ENCODE measurements at places on chromosomes 3 and 15. TPM values are rescaled to one million over a fixed set of nuclear protein-coding genes. Genes with fewer than 3 reads are reported as not detected.

GRCh38 chr15:42157981-42158765 is 1.7 kb upstream of the PLA2G4F start:
- peak; percentile 15 for DNase-seq

DNA sequence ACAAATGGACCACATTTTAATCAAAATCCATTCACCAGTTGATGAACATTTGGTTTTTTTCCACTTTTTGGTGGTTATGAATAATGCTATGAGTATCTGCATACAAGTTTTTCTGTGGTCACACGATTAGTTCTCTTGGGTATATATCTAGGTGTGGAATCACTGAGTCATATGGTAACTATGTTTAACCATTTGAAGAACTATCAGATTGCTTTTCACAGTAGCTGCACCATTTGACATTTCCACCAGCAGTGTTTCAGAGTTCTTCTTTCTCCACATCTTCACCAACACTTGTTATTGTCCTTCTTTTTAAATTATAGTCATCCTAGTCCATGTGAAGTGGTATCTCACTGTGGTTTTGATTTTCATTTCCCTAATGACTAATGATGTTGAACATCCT is 33.3 kb upstream of the ATG7 start:
- no peak for DNase-seq

DNA sequence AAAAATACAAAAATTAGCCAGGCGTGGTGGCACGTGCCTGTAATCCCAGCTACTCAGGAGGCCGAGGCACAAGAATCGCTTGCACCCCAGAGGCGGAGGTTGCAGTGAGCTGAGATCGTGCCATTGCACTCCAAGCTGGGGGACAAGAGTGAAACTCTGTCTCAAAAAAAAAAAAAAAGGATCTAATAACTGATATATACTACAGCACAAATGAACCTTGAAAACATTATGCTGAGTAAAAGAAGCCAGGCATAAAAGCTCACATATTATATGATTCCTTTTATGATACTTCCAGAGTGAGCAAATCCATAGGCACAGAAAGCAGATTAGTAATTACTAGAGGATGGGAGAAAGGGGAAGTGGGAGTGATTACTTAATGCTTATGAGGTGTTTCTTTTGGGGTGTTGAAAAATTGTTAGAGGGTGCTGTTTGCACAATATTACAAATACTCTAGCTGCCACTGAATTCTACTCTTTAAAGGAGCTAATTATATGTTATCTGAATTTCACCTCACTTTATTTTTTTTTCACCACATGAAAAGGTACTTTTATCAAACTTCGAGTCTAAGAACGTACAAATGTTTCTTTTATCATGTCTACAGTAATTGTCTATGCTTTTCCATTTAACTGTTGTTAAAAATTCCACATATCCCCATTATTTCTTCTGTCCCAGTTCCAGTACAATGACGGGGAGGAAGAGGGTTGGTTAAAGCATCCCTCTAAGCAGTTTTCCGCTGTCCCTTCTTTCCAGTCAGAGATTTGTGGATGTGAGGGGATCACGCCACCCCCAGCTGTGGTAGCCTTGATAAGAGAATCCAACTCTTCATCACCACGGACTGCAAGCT is 77.7 kb upstream of the FAM174B start:
- DNase-seq: no peak

- no peak for DNase-seq
Observed at GRCh38 chr3:23480329-23480714, 277.2 kb downstream of the UBE2E2 start.

- DNase-seq: peak; percentile 27
Observed at GRCh38 chr15:78360958-78361718, 21.0 kb downstream of the CRABP1 start.

- DNase-seq: no peak
Observed at GRCh38 chr3:58016710-58017109, 8.5 kb downstream of the FLNB start.

GRCh38 chr3:976006-976405 is 116.8 kb upstream of the CNTN6 start:
- no peak for DNase-seq

DNA sequence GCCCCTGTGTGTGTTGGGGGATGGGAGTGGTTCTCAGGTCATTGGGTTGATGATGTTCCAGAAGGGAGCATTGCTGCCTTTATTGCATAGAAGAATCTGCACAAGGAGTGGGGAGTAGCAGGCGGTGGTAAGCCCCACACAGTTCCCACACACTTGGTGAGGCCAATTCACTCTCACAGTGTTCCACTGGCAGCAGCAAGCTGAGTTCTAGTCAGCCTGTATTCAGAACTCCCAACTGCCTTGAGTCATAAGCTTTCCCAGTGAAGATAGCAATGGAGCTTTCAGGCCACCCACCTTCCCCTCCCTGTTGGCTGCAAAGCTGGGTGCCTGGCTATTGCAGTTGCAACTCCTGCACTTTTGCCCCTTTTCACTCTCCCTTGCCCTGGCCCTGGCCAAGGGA is 181.1 kb upstream of the RBMS3 start:
- DNase-seq: no peak

DNA sequence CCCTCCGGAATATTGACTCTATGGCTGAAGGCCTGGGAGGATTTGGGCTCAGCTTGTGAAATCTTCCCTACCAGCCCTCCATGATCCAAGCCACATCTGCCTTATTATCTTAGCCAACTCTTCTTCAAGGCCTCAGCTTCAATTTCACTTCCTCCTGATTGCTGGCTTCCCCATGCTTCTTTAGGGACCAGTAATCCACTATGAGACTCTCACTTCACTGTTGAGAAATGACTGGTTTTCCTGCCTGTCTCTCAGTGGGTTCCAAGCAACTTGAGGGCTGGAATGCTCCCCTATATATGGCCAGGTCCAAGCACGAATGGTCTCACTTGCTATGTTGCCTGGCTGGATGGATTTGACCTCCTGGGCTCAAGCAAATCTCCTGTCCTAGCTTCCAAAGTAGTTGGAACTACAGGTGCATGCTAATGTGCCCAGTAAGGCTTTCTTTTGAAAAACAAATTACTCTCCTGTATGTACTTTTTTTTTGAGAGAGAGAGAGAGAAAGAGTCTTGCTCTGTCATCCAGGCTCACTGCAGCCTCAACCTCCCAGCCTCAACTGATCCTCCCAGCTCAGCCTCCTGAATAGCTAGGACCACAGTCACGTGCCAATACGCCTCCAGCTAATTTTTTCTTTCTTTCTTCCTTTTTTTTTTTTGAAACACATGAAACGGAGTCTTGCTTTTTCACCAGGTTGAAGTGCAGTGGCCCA is 7.9 kb upstream of the PIK3CB start:
- no peak for DNase-seq

DNA sequence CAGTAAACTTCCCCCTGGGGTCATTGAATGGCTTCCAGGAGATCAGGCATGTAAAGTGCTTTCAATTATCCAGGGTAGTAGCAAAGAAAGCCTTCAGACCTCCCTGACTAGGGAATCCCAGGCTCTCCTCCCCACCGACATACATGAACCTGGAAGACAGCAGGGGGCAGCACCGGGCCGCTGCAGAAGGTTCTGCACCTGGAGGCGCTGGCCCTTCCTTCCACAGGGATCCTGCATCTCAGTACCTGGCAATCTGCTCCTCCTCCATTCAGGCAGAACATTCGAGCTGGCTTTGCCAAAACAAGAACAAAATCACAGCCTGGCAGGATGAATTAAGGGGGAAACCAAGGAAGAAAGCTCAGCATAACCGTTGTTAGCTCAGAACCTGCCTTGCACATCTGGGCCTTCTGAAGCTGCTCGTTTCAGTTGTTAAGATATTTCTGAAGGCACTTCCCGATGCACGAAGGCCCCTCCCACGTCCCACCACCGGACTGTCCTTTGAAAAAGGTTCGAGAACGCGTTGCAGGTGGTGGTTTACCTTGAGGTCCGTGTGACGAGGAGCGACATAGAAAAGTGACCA is 237.7 kb downstream of the SLCO3A1 start:
- peak; percentile 62 for DNase-seq

- DNase-seq: no peak
Observed at GRCh38 chr15:61035311-61035710, 193.8 kb downstream of the RORA start.

- no peak for DNase-seq
Observed at GRCh38 chr15:87942316-87942715, 314.2 kb downstream of the NTRK3 start.

GRCh38 chr15:61383421-61383820 is 154.3 kb upstream of the RORA start:
- no peak for DNase-seq

DNA sequence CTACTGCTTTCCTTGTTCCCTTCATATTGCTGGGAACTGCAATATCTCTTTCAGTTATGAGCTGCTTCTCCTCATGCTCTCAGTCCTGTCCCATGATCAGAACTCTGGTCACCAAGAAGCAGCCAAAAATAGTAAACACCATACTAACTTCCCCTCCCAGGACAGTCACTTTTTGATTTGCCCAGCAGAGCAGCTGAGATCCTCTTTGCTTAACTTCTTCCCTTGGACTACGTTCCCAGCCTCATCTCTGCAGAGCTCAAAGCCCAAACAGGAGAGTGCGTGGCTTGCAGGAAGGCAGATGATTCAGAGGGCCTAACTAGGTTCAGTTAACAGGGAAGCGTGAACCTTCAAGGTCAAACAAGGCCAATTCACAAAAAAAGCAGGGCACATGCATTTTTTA is 153.2 kb downstream of the CTNNB1 start:
- no peak for DNase-seq

DNA sequence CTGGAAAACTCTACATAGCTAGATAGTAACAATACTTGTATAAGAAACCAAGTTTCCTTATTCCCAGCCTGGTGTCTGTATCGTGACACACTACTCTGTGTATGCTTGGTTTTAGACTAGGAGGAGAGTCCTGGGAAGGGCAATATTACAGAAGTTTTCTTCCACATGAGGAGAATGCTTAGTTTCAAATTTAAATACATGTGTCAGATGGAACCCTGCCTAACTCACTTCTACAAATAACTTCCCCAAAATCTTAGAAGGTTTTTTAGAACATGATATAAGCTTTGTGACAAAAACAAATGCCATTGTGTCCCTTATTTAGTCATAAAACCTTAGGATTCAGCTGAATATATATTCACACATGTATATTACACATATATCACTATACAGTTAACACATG is 7.2 kb upstream of the IL20RB start:
- DNase-seq: no peak

- no peak for DNase-seq
Observed at GRCh38 chr15:45794304-45794703, 159.5 kb downstream of the SQOR start.

- no peak for DNase-seq
Observed at GRCh38 chr15:98646546-98647025, 1.8 kb upstream of the IGF1R start.

GRCh38 chr3:52777127-52777958 is at the start of gene ITIH1:
ITIH1 (plus strand) TSS chr3:52777599; CDS start chr3:52777616, 17 bp downstream.
- peak; percentile 68 for DNase-seq

The WNT5A gene
- total RNA-seq: 4.3 TPM

The ECE2 gene
- not detected for total RNA-seq

The PLOD2 gene
- total RNA-seq: 25.7 TPM

The NR2E3 gene
- 0.33 TPM for total RNA-seq

The CRABP1 gene
- 0.40 TPM for total RNA-seq

The PPARG gene
- 7.4 TPM for total RNA-seq

The CCDC13 gene
- 1.6 TPM for total RNA-seq

The GABRR3 gene
- not detected for total RNA-seq

The MRPS11 gene
- 34.5 TPM for total RNA-seq

The CASR gene
- total RNA-seq: 0.30 TPM

The SMAD6 gene
- total RNA-seq: 16.2 TPM

The PIERCE2 gene
- total RNA-seq: 0.60 TPM
